ENCODE measurements at places on chromosomes 3 and 15.

- DNase-seq: no peak
Measured at GRCh38 chr3:190491533-190492054, 22.3 kb upstream of the IL1RAP start.

DNA sequence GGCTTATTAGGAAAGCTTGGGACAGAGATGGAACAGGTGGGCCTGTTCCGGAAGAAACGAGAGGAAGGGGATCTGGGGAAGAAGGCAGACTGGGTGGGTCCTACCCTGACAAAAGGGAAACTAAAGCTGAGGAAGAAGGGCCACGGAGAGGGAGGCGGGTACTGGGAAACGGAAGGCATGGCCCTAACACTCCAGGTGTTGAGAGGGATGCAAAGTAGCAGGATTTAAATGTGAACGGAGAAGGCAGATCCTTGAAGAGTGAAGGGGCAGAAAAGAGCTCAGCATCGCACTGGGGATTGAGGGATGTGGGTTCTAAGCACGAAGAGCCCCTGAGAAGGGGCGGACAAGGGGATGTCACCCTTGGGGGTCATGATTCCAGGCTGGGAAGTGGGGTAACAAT is 735 bp downstream of the STIMATE start:
- DNase-seq: no peak

- no peak for DNase-seq
Measured at GRCh38 chr3:138401834-138402233, 32.6 kb upstream of the ESYT3 start.

GRCh38 chr3:23876923-23877322 is 39.9 kb downstream of the NKIRAS1 start:
- DNase-seq: no peak

GRCh38 chr15:59152694-59153450 is 47.9 kb downstream of the CCNB2 start:
- DNase-seq: no peak

DNA sequence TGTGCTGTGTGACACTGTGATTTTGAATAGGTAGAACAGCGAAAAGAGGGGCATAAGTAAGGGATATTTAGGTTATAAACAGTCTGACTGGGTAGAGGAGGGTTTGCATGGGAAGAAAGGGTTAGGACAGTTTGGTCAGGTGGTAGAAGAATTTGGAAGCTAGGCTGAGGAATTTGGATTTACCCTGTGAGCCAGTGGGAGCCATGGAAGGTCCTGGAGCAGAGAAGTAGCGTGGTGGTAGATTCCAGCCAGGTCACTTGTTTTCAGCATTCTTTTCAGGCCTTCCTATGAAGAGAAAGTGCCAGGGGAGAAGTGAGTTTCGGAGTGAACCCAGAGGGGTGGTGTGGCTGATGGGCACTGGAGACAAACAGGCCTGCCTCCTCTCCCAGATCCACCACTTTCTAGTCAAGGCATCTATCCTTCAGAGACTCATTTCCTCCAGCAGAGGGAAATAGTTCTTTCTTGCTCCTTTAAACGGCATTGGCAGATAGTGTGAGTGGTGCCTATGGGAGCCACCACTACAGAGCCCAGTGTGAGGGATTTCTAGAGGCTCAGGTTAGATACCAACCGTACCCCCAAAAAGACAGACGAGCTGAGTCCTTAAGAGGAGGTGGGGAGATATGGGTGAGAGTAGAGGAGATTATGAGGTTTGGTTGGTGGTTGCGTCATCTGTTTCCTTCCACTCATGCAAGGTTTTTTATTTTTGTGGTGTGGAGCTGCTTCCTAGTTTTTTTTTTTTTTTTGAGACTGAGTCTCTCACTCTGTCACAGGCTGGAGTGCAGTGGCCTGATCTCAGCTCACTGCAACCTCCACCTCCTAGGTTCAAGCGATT is 21.2 kb downstream of the PXK start:
- no peak for DNase-seq

DNA sequence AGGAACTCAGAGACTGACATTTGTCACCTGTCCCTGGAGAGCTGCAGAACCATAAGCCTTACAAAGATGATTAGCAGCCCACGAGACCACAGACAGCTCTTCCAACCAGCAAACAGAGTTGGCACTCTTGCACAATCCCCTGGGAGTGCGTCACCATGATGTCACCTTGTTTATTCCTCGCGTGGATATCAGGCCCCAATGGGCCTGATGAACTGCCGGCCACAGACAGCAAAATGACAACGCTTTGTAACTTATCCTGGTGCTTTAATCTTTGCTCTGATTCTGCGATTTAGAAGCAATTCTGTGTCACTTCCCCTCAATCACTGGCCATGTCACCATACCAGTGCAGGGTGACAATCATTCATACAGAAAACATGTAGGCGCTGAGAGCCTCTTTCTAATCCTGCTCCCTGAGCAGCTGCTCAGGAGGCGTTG is 89.2 kb downstream of the TAMM41 start:
- DNase-seq: no peak

DNA sequence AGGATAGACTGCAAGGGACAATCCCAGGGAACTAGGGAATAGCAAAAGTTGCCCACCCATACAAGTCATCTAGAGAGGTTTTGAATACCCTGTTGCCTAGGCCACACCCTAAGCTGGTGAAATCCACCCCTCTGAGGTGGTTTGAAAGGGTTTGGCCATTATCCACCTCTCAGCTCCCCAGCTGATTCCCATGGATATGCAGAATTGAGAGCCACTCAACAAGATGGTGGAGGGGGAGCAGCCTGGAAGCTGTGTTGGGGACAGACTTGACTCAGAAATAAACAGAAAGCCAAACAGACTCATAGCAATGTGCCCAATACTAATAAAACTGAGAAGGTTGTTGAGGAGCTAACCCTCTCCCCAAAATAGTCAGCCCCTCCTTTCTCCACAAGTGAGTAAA is 10.9 kb downstream of the PRR20G start:
- DNase-seq: no peak

DNA sequence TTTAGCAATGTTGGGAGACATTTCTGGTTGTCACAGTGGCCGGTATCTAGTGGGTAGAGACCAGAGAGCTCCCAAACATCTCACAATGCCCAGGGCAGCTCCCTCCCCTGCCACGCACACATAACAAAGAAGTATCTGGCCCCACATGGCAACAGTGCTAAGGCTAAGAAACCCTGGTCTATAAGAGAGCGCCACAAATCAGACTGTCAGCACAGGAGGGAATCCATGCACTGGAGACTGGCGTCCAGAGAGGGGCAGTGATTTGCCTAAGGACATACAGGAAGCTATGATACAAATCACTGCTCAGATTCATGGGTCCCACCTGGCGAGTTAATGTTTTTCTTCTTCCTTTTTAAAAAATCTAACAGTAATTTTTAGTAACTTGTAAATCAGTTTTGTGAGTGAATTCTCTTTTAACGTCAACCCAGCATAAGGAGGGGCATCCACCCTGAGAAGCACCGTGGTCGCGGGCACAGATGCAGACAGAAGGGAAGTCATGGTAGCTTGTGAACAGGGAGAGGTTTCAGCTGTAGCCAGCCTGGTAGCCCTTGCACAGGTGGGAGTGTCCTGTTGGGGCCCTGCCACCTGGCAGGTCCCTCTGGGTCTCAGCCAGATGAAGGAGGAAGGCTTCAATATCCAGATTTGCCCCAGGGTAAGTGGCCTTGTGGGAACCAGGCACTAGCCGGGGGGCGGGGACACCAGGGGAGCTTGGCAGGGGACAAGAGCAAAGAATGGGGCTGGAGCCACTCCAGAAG is 8.7 kb downstream of the ISG20 start:
- DNase-seq: no peak

- DNase-seq: no peak
Measured at GRCh38 chr3:143109861-143110260, 9.7 kb upstream of the CHST2 start.

DNA sequence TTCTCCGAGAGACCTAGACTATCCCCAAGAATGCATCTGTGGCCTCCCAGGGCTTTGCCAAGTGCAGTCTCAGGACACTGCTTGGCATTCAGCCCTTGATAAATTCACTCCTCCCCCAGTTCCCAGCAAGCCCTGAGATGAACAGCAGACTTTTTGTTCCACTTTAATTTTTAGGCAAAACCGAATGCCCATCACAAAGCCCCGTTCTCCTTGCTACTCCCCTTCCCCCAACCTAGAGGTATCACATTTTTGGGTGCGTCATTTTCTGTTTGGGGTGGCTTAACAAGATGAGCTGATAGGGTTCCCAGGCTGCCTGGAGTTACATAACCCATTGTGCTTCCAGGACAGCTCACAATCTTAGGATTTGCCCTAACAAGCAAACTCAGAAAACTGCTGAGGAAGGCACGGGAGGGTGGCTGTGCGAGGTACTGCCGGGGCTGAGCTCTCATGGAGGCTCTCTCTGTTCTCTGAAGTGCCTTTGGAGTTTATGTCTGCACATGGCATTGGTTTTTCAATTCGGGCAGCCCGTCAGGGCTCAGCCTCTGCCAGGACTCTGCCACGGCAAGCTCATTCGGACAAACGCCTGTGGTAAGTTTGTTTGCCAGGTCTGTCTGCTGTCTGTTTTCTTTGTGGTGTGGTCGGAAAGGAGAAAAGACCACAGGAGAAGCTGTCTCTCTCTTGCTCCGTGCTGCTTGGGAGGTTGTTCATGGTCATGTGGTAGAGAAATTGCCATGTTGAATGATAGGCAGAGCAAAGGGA is at the start of gene TRAK1:
TSS of gene TRAK1 (plus strand) at position 385 of the 759 bp plus-strand sequence. CDS start at position 498, 113 bp downstream.
- DNase-seq: no peak

DNA sequence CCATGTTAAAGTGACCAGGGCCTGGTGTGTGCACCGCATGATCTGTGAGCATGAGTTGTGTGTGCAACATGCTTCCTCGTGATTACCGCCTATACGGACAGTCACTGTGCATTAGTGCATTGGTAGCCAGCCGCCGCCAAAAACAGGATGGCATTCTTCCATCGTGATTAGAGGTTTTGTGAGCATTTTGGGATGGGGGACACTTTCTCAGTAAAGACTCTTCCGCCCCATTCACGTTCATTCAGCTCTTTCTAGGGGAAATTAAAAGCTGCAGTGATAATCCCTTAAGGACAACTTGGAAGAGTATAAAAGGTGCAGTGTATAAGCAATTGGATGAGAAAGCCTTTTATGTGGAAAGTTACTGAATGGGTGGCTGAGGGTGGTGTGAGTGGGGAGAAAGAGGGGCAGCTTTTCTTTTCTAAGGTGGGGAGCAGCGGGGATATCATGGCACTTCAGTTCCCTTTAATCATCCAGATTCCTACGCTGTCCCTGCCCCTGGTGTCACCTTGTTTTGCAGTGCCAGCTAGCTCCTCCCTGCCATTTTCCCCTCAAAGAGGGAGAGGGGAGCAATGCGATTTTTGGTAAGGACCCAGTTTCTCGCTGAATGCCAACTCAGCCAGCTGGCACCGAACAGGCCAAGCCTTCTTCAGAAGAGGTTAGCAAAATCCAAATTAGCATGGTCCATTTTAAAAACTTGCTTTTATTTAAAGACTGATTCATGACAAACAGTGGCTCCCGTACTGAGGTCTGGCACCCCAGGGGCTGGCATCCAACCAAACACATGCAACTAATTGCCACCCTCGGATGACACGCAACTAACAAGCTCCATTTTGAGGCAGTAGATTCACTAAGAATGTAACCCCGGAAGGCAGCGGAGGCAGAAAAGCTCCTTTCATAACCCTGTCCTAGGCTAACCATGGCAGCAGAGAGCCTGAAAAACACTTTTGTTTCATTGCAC is 447.8 kb downstream of the FHIT start:
- no peak for DNase-seq

DNA sequence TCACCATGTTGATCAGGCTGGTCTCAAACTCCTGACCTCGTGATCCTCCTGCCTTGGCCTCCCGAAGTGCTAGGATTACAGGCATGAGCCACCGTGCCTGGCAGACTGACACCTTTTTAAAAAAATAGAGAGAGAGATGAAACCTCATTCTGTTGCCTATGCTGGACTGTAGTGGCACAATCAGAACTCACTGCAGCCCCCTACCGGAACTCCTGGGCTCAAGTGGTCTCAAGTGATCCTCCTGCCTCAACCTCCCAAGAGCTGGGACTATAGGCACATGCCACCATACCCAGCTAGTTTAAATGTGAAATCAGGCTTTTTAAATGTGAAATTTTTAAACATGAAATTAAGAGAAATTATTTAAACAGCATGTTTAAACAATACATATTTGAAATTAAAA is 265.2 kb upstream of the UBE2E1 start:
- no peak for DNase-seq

DNA sequence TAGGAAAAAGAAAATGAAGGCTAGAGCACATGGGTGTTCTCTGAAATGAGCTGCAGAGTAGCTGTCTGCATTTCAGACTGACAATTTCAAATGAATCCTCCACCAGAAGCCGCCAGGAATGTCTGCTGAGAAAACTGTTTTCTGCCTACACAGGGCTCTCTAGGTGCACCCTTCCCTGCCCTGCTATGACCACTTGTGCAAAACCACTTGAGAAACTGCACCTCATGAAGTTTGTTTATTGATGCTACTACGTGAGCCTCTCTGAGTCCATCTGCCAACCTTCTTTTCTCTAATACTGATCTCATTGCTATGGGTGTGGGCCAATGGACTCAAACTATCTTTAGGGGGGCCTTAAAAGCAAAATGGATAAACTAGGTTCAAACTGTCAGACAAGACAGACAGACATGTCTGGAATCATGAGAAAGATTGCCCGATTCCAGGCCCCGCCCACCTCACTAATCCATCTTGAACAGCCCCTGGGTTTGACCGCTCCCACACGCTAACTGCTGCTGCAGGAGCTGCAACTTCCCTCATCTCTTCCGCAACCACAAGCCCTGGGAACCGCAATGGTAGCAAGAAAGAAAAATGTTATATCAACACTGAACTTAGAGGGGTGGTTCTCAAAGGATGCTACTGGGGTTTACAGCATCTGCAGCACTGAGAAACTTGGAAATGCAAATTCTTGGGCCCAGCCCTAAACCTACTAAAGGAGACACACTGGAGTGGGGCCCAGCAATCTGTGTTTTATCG is 9.0 kb upstream of the CD47 start:
- no peak for DNase-seq

DNA sequence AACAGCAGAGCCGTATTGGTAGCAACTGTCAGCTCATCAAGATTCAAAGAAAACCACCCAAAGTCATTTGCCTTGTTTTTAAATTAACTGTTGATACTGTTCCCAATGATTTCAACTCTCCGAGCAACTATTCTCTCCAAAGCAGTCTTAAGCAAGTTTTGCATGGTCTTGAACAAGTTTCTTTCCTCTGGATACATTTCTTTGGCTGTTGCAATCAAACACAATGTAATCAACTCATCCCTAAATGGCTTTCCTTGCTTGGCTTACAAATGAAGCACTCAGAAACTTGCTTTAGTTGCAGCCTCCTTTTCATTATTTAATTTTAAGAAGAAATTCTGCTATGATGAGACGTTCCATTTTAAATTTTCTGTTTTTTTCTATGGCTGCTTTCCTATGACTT is 15.5 kb upstream of the MUC13 start:
- no peak for DNase-seq

Measured in epithelial cell of proximal tubule (primary cell).